ENCODE measurements at places on chromosomes 13 and 19.

DNA sequence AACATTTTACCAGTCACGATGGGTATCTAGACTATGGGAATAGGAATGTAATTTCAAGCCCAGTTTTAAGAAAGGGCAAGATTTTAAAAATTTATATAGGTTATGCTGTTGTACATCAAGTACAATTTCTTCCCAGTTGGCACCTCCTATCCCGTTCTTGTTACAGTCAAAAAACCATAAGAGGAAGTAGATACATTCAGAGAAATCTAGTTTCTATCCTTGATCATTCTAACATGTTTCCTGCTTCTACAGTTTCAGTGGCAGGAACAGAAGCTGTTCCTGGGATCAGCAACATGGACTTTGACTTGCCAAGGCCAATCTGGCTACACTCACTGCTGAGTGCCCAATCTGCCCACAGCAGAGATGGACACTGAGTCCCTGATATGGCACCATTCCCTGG lies 14.7 kb upstream of the FPR3 start:
- DNase-seq = no peak

DNA sequence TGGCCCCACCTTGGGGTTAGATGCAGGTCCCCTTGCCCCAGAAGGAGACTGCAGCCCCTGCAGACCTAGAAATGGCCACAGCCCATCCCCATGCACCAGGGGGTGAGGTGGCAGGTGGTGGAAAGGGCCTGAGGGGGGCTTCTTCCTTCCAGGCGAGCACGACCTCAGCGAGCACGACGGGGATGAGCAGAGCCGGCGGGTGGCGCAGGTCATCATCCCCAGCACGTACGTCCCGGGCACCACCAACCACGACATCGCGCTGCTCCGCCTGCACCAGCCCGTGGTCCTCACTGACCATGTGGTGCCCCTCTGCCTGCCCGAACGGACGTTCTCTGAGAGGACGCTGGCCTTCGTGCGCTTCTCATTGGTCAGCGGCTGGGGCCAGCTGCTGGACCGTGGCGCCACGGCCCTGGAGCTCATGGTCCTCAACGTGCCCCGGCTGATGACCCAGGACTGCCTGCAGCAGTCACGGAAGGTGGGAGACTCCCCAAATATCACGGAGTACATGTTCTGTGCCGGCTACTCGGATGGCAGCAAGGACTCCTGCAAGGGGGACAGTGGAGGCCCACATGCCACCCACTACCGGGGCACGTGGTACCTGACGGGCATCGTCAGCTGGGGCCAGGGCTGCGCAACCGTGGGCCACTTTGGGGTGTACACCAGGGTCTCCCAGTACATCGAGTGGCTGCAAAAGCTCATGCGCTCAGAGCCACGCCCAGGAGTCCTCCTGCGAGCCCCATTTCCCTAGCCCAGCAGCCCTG lies 4.2 kb upstream of the F10 start:
- DNase-seq = no peak

DNA sequence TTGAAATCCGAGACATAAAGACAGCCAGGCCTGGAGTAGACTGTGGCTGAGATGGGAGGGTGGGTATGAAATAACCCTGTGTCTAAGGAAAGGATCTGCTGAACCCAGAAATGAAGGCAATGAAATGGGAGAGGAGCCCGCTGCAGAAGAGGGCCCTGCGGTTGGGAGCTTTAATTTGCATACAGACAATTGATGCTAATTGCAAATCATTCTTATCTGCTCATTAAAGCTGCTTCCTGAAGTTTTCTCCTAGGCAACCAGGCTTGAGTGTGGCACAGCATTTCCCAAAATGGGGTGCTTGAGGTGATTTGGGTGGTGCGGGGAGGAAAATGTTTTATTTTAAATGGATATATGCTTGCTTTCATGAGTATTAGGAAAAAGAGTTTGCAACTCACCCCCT lies 55.4 kb downstream of the DPF1 start:
- no peak for DNase-seq

DNA sequence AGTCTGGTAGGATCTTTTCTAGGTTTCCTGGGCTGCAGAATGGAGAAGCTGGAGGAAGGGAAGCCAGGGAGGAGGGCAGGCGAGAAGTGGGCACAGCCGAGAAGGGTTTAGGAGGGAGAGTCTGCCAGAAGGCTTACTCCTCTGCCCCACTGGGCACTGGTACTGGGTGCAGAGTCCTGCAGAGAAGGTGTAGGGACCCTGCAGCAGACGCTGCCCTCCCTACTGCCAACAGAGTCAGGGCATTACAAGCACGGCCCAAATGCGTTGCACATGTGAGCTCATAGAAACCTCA lies 726 bp upstream of the PEPD start:
- no peak for DNase-seq

- DNase-seq = no peak
Observed at GRCh38 chr13:113216254-113217048, 7.0 kb downstream of the CUL4A start.

DNA sequence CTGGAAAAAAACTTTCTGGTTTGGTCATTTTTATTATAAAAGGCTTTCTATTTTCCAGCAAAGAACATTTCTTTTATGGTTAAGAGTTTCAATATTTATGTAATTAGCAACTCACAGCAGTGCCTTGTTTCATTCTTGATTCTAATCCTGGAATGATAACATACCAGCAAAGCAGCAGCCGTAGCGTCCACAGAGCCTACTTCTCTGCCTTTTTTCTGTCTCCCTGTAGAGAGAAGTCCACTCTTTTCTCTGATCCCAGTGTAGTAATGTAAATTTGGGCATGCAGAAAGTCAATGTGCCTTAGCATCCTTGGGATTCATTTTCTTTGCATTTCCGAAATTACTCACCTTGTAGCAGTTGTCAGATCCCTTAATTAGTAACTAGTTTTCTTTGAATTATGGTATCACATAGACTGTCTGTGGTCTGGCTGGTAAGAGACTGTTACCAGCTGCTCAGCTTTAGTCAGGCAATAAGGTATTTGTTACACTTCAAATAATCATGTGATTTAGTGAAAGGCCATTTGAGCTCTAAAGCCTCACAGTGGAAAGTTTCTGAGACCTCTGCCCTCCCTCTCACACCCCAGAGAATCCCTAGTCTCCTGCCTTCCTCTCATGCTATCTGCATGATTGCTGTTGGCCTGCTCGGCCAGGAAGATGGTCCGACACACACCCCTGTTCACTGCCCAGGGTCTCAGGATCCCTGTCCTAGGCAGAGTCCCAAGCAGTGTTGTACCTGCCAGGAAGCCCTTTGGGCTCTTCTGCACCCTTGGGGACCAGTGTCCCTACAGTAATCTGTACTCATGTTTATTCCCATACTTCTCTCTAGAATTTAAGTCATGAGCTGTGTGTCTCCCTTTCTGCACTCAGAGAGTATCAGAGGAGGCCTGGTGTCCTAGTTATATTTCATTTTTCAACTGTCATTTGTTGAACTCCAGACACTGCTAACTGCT lies 86.3 kb downstream of the LRCH1 start:
- no peak for DNase-seq

- peak; percentile 11 for DNase-seq
Observed at GRCh38 chr13:97113231-97114001, 108.7 kb upstream of the MBNL2 start.

DNA sequence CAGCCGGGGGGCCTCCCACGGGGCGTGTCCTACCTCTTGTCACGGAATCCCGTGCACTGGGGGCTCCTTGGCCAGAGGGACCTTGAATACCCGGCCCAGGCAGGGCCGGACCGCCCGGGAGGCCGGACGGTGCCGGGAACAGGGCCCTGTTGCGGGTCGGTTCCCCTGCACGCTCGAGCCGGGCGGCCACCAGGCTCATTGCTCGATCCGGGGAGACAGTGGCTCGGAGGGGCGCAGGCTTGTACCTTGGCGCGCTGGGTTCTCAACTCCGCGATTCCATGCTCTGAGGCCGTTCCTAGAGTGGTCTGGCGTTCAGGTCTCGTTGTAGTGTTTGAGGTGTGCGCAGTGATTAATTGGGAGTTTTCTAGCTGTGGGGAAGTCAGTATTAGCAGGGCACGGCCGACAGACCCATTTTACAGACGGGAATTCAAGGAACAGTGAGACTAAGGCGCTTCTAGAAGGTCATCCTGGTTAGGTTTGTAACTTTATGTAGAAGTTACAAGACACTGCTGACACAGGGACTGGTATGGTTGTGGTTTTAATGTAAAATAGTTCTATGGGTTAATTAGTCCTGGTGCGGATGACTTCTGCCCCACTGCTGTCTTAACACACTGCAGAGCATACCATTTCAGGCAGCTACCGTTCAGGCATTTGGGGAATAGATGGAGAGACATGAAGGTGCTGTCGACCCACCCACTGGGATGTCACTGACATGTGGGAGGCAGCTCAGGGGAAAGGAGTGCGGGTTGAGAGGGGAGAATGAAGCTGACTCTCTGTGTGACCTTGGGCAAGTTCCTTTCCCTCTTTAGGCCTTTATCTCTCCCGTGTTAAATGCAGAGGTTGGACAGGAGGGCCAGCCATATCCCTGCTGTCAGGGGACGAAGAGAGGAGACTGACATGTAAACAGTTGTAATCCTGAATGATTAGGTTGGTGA lies 592 bp downstream of the CLPTM1 start:
- DNase-seq = peak; percentile 12

DNA sequence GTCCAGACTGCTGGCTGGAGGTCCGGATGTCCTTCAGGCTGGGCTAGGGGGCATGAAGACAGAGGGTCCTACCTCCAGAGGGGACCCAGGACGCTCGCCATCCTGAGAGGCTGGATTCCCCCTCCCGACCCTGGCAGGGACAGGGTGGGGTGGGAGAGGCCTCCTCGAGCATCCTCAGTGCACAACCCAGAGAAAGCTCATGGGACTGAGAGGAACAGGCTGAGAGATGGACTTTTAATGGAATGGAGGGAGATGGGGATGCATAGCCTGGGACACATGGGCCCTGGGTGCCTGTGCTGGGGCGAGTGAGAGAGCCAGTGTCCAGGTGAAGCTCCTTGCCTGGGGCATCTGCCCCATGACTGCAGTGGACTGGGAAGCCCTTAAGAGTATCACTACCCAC lies 3.1 kb downstream of the ACTL9 start:
- DNase-seq = no peak

GRCh38 chr13:102399791-102400674 lies 1.8 kb downstream of the FGF14 start:
- no peak for DNase-seq

DNA sequence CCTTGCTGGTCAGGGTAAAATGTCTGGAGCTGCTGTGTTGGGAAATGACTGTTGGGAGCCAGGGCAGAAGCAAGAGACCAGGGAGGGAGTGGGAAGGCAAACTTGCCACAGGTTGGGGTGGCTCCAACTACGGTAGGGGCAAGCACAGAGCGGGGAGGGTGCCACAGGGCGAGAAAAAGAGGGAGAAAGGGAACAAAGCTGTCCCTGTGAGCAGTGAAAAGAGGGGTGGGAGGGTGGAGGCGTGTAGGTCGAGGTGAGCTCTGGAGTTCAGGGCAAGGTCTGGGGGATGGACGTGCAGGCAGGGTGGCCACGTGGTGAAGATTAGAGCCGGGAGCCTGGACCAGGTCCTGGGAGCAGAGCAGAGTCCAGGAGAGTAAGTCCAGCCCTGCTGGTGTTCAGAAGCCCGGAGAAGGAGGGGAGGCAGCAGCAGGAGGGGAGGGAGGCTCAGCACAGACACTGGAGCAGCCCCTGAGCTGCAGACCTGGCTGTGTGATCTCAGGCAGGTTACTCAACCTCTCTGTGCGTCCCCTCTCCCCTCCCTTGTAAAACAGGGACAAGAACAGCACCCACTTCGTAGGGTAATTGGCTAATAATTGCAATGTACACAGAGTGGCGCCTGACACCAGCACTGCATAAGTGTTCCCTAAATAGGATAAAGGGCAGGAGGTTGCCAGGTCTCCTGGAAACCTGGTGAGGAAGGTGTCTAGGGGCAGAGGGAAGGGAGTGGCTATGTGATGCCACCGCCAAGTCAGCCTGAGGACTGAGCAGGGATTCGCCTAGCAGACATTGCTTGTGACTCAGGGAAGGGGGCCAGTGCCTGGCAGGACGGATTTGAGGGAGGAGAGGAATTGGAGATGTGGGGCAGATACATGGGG lies 3.2 kb upstream of the POLR2E start:
- DNase-seq = no peak

DNA sequence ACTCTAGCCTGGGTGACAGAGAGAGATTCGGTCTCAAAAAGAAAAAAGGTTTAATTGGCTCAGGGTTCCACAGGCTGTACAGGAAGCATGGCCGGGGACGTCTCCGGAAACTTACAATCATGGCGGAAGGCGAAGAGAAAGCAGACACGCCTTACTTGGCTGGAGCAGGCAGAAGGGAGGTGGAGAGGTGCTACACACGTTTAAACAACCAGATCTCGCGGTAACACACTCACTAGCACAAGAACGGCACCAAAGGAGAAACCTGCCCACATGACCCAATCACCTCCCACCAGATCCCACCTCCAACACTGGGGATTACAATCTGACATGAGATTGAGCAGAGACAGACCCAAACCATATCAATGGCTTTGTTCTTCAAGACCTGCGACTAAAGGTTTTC lies 12.8 kb downstream of the CASP14 start:
- no peak for DNase-seq

DNA sequence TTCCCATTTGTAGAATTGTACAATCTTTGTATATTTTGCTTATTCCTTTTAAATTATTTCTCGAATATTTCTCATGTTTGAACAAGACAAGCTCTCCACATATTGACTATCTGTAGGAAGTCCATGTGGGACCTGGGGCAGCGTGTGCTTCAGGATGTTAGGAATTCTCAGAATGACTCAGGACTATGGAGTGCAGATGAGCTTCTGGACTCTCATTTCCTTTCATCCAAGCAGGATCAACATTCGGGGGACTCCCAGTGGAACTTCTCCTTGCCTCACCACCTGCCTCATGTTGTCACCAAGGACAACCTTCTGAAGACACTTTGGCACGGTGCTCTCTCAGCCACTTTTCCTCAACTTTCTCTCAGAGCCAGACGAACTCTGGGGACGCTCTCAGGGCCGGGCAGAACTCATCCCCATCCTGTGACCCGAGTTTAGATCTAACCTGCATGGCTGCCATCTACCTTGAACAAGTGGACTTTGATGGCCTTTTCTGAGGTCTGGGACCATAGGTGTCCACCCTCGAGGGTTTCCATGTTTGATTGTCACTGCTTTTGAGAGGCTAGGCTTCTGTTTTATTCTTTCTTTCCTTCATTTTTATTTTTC lies 441.7 kb downstream of the IRS2 start:
- no peak for DNase-seq

DNA sequence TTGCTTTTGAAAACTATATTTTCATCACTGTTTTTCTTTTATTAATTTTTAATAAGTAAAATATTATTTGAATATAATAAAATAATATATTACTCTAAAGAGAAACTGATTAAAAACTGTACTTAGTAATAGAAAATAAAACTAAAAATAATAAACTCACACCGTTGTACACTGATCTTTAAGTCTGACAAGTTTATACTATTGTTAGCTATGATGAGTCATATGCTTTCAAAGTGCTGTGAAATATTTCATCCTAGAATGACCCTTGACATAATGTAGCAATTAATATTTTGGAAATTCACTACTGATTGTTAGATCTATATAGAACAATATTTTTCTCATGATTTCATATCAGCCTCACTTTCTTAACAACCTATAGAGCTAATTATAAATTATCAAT lies 1040.6 kb upstream of the SPRY2 start:
- DNase-seq = no peak

GRCh38 chr19:53916004-53916403 lies 6.9 kb downstream of the CACNG7 start:
- no peak for DNase-seq
